ENCODE measurements at places on chromosomes 12 and 14. TPM values are rescaled to one million over a fixed set of nuclear protein-coding genes. Genes with fewer than 3 reads are reported as not detected.

DNA sequence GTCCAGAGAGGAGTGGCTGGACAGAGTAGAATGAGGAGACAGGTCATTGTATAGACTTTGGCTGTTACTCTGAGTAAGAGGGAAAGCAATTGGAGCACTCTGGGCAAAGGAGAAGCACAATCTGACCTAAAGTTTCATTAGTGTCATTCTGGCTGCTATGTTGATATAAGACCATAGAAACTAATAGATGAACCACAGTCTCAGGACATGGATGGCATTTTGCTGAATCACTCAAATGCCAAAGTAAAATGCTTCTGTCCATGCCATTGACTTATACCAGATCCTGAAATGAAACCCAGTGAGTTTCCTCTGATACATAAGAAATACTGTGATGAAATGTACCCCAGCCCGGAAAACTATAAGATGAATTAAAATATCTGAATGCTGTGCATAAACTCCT, 65.8 kb upstream of the COCH start:
- no peak for DNase-seq

- DNase-seq: peak; percentile 74
Measured at GRCh38 chr12:69442894-69443293, 27.3 kb upstream of the FRS2 start.

GRCh38 chr12:100069795-100070194, 72.9 kb downstream of the BLTP3B start:
- no peak for DNase-seq

DNA sequence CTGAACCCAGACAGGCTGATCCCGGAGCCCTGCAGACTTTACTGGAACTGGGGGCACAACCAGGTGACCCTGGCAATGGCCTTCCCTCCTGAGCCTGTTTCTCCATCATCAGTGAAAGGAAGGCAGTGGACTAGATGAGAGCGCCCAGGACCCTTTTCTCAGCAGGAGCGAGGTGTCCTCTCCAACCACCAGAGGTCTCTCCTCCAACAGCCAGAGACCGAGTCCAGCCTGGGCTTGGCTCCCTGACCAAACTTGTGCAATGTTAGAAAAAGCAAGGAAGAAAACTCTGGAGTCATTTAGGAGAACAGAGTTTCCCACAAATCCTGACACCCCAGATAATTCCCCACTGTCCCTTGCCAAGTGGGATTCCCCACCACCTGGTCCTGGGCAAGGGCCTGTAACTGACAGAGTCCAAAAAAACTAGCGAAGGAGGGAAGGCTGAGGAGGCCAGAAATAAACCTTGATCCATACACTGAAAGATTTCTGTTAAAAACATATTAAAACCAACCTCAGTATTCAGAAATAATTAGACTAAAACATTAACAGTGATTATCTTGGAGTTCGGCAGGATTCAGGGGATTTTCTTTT, 9.0 kb downstream of the RPS6KL1 start:
- DNase-seq: peak; percentile 77

The LTBP2 gene
- total RNA-seq: 26.7 TPM

DNA sequence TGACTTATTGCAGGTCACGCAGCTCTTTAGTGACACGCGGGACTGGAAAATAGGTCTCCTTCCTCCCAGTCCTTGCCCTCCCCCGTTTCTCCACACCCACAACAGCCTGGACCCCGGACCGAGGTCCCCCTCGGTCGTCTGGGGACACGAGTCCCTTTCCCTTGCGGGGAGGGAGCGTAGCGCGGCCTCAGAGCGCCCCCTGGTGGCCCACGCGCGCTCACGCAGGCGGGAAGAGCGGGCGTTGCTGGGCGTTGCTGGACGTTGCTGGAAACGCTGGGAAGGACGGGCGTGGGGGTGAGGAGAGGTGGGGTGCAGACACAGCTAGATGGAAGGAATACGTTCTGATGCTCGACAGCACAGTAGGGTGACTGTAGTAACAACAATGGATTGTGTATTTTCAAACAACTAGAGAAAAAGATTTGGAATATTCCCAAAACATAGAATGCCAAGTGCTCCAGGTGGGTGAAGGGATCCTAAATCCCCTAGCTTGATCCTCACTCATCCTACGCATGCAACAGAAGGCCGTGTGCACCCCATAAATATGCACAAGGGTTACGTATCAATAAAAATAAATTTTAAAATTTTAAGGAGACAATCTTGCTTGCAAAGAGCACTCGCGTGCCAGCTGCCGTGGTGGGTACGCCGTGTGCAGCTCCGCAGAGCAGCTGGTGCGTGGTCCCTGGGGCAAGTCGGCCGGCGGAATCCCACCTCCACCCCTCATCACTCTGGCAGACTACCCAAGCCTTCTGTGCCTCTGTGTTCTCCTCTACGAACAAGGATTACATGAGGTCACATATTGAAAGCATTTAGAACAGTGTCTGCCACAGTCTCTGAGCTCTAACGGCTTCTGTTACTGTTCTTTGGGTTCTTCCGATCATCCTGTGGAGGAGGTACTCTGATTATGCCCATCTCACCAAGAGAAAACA, 87.4 kb downstream of the B4GALNT3 start:
- DNase-seq: peak; percentile 26

DNA sequence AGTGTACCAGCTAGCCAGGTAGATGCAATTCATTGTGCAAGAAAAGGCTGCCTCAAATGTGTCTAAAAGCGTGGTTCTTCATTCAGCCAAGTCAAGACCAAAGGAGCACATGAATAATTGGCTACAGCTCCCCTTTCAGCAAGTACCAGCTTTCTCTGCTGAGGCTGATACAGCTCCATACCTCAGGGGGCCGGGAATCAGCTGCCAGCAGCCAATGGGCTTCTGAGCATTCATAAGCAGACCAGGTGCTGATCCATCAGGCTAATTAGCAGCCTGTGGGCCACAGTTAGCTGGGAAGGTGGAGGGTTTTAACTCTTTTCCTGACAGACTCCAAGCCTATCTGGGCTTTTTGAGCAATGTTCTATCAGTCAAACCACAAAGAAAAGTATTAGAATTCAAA, 264.7 kb downstream of the APAF1 start:
- DNase-seq: no peak

DNA sequence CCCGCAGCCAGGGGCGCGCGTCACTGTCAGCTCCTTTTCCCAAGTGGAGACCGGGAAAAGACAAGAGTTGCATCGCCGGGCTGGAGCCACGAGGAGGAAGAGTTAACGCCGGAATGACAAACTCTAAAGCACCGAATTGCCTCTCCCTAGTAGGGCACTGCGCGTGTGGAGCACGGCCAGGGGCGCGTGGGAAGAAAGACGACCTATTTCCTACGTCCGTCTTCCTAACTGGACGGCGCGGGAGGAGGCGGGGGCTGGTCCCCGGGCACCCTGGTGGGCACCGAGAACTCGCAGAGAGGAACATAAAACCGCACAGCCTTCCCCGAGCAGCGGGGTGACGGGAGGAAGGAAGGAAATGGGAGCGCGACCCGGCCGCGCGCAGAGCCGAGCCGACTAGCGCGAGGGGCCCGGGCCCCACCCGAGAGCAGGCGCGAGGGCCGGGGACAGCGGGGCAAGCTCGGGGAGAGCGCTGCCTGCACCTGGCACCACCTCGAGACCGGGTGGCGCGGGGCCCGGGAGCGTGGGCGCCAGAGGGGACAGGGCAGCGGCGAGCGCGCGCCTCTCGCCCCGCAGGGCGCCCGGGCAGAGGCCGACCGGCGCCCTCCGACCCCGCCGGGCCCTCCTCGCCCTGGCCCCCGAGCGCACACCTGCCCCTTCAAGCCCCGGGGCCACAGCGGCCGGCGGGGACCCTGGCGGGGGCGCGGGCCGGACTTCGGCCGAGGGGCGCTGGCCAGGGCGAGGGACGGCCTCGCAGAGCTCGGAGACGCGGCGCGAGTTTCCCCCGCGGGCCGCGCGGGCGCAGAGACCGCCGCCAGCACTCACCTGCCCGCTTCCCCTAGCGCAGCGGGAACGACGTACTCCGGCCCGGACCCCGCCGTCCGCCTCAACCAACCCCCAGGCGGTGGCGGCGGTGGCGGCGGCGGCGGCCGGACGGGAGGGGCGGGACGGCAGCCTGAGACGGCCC, at the start of gene SETD3:
Gene SETD3 (minus strand): TSS at position 954 of the 964 bp plus-strand sequence. CDS start 15,054 bp downstream, outside the sequence.
- DNase-seq: peak; percentile 65

Measured in IMR-90 (cell line).